ENCODE measurements at places on chromosomes 4 and X. TPM values are rescaled to one million over a fixed set of nuclear protein-coding genes. Genes with fewer than 3 reads are reported as not detected.

The CASK gene
- 24.6 TPM for total RNA-seq

The TMEM164 gene
- 19.7 TPM for total RNA-seq

The HNRNPDL gene
- 148 TPM for total RNA-seq

The NUDT6 gene
- 8.4 TPM for total RNA-seq

The PLXNB3 gene
- 4.4 TPM for total RNA-seq

The EGFL6 gene
- total RNA-seq: not detected

The PCDH10 gene
- total RNA-seq: not detected

The DGAT2L6 gene
- not detected for total RNA-seq

The MAGEA2B gene
- total RNA-seq: not detected

The PNMA6F gene
- total RNA-seq: not detected

The FAT4 gene
- total RNA-seq: 13.1 TPM

The KLB gene
- total RNA-seq: not detected

The GLUD2 gene
- 3.7 TPM for total RNA-seq

The FATE1 gene
- not detected for total RNA-seq

The ADH1B gene
- total RNA-seq: 17.2 TPM

The APOO gene
- 7.6 TPM for total RNA-seq

The ELF4 gene
- total RNA-seq: 9.2 TPM

Data from subcutaneous preadipocyte (primary cell).